ENCODE measurements at places on chromosomes 4 and X.
A peak's percentile ranks its signal among the peaks of the same experiment; 100 is the strongest.

DNA sequence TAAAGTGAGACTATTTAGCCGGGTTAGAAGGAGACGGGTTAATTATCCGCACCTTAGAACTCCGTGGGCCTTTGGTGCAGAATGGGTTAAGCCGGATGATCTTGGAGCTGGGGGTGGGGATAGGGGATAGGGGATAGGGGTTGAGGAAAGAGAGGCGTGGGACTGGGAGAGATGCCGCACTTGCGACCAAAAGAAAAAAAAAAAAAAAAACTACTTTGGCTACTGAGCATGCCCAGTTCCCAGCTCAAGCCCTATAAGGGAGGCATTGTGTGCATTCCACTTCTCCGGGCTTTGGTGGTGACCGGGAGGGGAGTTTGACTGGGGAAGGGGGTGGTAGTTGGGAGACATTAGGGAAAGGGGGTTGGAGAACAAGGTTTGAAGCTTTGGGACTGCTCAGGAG, at the start of gene SLITRK4:
TSS of gene SLITRK4 (minus strand) at position 187 of the 400 bp plus-strand sequence. CDS start 4,993 bp downstream, outside the sequence.
- DNase-seq = no peak

GRCh38 chr4:46946919-46947536, 38.0 kb upstream of the COX7B2 start:
- no peak for DNase-seq

GRCh38 chrX:127038065-127038464, 218.5 kb downstream of the PRR32 start:
- DNase-seq = no peak

GRCh38 chr4:24321616-24322015, 262.7 kb downstream of the DHX15 start:
- no peak for DNase-seq

- no peak for DNase-seq
These were observed 58.1 kb downstream of the RAB40A start for GRCh38 chrX:103461156-103461555.

GRCh38 chrX:150715184-150715583, 22.0 kb downstream of the MTMR1 start:
- no peak for DNase-seq

DNA sequence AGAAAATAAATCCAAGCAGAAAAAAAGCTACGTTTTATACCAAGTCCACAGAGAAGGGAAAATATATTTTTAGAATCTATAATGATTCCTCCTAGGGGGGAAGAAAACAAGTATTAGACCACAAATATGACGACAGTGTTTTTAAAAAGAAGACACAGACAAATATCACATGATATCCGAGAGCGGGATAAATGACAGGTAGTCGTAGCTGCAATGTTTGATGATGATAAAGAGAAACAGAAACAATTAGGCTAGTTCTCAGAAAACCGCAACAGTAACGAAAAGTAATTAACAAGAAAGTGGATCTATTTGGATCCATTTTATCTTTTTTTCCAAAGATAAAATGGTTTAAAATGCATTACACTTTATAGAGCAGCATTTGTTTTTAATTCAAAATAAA, 918 bp downstream of the HAUS3 start:
- peak; percentile 72 for DNase-seq

DNA sequence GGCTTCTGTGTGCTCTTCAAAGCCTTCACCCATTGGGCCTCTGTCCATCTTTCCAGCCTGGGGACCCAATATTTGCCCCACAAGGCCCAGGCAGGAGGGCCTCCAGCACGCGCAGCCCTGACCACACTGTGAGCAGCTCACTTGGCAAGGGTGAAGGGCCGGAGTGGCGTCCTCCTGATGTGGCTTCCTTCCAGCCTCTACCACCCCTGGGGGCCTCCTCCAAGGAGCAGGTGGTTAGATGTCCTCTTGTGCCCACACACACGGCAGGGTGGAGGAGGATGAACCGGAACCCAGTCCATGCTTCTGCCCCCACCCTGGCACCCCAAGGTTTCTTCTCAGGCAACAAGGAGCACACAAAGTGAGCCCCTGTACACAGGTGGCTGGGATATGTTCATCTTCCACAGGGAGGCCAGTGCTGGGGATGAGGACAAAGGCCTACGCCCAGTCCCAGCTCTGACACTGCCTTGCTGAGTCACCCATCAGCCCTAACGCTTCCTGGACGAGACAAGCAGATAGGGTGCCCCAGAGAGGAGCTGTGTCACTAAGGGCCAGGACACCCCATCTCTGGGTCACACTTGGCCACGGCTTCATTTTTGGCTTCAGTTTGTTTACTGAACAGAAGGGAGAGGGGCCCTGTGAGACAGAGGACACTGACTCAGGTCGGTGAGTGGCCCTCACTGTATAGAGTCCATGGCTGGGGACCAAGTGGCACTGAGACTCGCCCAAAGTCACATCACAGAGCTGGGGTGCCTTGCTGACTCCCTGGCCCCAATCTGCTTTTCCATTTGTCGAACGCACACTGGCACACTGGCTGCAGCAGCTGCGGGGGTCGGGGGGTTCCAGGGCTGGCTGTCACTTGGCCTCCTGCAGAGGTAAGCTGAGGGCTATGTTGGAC, 1.9 kb downstream of the UBL4A start:
- no peak for DNase-seq

DNA sequence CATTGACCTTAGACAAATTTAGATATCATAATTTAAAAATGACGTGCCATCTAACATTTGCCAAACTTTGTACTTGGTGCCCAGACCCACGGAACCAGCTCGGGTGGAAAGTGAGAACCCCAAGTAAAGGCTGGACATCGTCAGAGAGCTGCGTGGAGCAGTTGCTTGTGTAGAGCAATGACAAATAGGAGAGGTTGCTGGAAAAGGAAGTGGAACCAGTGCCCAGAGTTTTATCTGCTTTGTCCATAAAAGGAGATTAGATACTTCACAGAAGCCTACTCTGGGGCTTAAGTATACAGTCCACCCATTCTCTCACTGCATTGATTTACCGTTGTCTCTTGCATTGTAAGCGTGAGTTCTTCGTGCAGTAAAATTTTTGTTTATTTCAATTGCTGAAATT, 5.4 kb upstream of the TBC1D1 start:
- no peak for DNase-seq

DNA sequence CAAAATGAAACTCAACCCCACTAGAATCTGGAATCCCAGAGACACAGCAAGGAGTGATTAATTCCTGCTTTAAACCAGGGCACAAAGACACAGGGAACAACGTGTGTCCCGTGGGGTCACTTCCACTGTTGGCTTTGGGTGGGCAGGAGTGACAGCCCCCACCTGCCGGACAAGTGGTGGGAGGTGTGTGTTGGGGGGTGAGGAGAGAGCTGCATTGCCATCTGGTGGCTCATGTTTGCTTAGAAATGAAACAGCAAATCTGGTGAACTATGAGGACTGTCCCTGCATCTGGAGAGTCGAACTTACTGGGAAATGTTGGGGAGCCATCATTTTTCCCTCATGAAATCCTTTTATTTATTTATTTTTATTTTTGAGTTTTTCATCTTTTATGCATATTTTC, 75.9 kb upstream of the AFAP1 start:
- no peak for DNase-seq

DNA sequence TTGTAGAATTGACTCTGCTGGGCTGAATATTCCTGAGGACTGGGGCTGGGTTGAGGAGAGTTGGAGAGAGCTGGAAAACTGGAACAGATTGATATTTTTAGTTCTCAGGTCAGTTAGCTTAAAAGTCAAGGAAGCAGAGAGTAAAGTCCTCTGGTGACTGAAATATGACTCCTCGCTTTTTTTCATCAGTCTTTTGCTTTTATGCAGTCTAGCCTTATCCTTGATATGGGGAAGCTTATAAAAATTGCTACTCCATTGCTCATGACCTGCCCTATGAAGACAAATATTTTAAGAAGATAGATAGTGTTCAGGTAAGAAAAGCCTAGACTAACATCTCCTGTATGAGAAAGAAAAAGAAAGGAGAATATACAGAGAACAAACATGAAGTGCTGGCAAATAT, 152.7 kb downstream of the C4orf33 start:
- DNase-seq = no peak

GRCh38 chrX:123818243-123818642, 41.6 kb upstream of the XIAP start:
- DNase-seq = no peak

- no peak for DNase-seq
These were observed 2.7 kb downstream of the GASK1B start for GRCh38 chr4:158169931-158170690.

- no peak for DNase-seq
These were observed 281.0 kb downstream of the LDB2 start for GRCh38 chr4:16617435-16617834.

- no peak for DNase-seq
These were observed 20.8 kb upstream of the TMEM184C start for GRCh38 chr4:147596377-147596776.

GRCh38 chr4:76570141-76570973, 135.3 kb downstream of the SHROOM3 start:
- no peak for DNase-seq

DNA sequence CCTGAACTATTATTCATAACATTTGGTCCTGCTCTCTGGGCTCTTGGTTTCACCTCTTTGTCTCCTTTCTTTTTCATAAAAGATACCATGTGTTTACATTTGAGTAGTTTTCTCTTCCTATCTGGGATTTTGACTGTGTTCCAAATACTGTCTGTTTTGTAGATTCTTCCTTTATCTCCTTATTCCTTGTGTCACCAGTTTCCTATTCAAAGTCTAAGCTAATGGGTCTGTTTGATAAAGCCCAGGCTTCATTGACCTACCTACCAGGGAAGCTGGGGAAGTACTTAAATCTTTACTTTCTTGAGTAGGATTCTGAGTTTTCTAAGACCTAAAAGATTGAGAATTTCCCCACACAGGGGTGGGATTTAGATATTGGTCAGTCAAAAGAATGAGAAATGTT, 409.5 kb downstream of the RAPGEF2 start:
- DNase-seq = no peak

GRCh38 chr4:121881158-121881557, 10.9 kb upstream of the BBS7 start:
- no peak for DNase-seq

GRCh38 chr4:9704551-9705332, 76.7 kb upstream of the DRD5 start:
- no peak for DNase-seq

DNA sequence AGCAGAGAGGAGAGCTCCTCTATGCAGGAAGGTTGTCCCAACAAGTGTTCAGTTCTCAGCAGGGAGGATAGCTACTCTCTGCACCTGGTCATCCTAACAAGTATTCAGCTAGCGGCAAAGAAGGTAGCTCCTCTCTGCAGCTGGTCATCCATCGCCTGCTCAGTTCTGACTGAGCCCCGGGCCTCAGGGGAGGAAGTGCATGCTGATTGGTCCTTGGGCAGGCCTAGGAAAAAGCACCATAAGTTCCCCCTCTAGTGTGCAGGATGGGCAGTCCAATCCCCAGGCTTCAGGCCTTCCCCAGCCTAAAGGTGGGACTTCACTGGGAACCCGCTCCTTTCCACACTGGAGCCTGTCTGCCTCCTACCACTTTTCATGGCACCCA, 4.4 kb upstream of the FBXW7 start:
- no peak for DNase-seq

GRCh38 chr4:76301068-76301774, 5.3 kb upstream of the STBD1 start:
- DNase-seq = no peak

DNA sequence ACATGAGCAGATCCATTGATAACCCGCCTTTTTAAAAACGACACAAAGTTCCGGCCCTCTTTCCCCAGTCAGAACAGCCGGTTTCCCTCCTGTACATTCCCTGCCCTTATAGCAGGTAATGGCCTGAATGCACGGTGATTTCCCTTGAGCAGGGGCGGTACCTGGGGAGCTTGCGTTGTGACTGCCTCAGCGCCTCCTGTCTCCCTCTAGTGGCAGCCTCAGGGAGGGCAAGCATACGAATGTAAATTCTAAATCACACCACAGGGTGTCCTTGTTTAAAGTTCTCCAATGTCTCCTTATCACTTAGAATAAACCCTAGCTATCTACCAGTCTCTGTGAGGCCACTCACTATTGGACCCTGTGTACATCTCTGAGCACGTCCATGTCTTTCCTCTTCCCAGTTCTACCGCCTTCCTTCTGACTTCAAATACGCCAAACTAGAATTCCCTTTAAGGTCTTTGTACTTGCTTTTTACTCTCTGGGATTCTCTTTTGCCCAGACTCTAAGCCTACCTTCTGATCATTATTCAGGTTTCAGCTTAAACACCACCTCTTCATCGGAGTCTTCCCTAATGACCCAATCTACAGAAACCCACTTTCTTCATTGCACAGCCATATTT, 18.4 kb upstream of the LDB2 start:
- peak; percentile 72 for DNase-seq

GRCh38 chr4:153652051-153652784, 31.9 kb upstream of the TLR2 start:
- DNase-seq = peak; percentile 19

GRCh38 chr4:45082101-45082500, 355.7 kb upstream of the GNPDA2 start:
- no peak for DNase-seq

DNA sequence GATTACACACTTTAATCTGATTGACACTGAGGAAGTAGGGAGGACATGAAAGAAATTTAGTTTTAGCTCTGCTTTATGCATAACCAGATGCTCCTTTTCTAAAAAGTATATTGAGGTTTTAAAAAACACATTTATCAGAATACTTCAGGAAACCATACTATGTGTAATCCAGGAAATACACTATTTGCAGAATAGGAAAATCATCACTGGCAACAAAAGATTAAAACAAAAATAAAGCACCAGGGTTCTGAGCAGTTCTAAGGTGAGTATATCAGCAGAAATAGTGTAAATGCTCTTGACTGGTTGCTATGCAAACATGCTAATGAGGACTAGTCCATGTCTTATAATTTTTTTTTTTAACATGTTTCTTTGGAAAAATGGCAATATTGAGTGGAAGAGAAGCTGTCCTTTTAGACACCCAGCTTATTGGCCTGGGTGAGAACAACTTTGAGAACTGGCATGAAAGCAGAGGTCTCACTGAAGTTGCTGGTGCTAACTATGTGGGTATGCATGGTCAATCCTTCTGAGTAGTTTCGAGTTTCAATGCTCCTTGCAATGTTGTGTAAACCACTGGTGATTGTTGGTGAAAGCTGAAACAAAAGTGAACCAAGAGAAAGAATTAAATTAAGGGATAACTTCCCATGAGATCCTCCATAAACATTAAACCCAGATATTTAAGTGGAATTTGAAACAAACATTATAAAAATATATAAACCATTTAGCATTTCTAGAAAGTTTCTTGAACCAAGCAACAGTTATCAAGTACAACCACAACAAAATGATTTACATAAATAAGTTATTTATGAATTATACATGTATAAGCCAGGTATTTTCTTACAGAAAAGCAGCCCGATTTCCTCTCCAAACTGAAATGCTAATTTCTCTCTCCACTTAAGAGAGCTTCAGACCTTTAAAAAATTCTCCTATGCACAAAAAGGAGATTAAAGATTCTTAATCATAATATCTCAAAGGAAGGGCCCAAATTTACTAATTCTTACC, 20.4 kb upstream of the SCD5 start:
- DNase-seq = no peak

DNA sequence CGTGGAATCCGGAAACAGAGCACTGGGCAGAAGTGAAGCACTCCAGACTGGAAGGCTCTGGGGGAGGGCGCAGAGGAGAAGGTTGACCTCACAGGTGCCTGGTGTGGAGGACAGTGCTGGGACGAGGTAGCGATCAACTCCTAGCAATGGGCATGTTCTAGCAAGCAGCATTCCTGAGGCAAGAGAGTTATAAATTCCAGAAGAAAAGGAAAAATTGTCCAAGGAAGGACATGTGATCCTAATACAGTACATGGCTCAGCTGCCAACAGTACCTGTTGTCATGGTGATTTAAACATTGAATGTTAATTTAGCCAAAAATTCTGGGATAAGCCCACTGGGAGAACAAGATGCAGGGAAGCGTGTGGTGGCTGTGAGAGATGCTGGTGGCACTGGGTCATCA, 8.2 kb downstream of the ARHGAP4 start:
- no peak for DNase-seq

- no peak for DNase-seq
These were observed 1850.2 kb upstream of the AGA start for GRCh38 chr4:179292468-179292867.

Measured in CD4-positive, alpha-beta T cell treated with Interleukin-10 for 1 hour (primary cell).